ENCODE measurements at places on chromosomes 6 and 20.

- no peak for DNase-seq
These were observed 2.9 kb upstream of the MYLK2 start for GRCh38 chr20:31816221-31816620.

DNA sequence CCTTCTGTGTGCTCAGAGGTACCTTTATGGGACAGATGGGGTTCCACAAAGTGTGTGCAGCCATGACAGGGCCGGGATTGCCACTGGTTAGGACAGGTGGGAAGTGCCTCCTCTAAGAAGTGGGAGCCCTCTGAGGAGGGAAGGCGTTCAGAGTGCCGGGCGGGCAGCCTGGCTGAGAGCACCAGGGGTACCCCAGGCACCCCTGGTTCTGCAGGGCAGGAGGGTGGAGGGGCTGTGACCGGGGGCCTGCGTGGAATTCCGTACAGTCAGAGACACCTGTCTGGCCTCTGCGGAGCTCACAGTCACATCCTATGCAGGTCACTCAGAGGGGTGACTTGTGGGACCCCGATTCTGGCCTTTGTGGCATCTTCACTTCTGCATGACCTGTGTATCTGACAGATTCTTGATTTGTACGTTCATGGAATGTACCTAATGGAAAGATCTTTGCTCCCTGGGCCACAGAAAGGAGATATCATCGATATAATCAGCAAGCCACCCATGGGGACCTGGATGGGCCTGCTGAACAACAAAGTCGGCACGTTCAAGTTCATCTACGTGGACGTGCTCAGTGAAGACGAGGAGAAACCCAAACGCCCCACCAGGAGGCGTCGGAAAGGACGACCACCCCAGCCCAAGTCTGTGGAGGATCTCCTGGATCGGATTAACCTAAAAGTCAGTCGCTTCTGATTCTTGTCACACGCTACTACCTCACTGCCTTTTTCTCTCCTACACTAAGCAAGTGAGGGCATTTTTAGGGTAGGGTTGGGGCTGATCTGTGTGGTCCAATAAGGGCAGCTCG lies 190.9 kb downstream of the SASH1 start:
- DNase-seq = no peak

GRCh38 chr6:120646101-120646500 lies 688.2 kb downstream of the TBC1D32 start:
- no peak for DNase-seq

- DNase-seq = no peak
These were observed 41.9 kb upstream of the SIM1 start for GRCh38 chr6:100506651-100507050.

DNA sequence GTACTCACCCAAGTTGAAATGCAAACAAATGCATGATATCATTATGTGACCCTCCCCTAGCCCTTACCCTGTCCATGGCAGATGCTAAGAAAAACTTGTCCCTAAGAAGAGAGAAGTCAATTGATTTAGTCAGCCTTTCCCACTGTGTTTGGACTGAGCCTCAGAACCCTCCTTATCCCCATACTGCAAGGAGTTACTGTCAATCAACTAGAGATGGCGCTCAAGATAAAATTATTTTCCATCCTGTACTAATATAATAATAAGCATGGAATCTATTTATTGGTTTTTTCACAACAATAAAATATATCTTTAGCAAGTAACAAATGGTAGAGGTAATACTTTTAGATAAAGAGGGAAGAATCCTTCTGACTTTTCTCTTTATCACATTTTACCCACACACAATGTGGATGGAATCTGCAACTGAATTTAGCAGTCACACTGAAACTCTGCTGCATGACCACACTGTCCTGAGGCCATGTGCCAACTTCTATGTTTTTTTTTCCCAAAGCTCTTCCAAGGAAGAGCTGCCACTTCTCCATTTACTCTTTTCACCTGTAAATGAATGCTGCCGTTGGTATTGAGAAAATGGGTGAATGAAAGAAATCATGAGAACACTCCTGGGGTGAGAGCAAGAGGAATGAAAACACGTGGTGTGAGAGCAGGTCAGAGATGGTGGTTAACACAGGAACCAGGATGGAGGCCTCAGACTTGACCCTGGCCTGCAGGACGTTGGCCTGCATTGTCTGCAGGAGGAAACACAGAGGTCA lies 10.5 kb downstream of the NT5E start:
- DNase-seq = no peak

DNA sequence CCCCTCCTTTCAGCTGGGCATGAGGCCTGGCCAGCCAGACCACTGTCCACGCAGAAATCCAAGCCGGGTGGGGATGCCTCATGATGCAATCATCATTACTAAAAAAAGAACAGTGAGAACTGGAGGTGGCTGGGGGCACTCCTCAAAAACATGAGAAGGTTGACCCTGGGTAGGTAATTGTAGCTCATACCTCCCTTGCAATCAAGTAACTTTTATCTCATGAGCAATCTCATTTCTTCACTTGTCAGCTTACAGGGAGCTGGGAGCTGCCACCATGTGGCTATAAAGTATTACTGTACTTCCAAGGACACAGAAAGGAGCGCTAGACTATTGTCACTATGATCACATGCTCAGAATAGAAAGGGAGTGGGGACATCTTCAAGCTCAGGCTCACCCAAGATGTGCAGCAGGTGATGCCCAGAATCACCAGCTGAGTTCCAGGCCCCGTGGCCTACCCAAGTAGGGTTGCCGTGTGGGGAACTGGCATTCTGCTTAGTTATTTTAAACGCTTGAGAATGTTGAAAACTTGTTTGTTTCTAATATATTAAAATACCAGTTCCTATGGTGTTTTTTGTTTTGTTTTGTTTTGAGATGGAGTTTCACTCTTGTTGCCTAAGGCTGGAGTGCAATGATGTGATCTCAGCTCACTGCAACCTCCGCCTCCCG lies 3.0 kb upstream of the CDH26 start:
- DNase-seq = no peak

- no peak for DNase-seq
These were observed 2.6 kb downstream of the TRERF1 start for GRCh38 chr6:42448927-42449659.

- no peak for DNase-seq
These were observed 278.2 kb downstream of the TFAP2A start for GRCh38 chr6:10136636-10137035.

GRCh38 chr20:10504994-10505730 lies 70.1 kb downstream of the SLX4IP start:
- DNase-seq = no peak

- DNase-seq = no peak
These were observed 12.9 kb upstream of the GFOD1 start for GRCh38 chr6:13500264-13500663.

GRCh38 chr6:40556023-40556422 lies 31.1 kb downstream of the LRFN2 start:
- no peak for DNase-seq

DNA sequence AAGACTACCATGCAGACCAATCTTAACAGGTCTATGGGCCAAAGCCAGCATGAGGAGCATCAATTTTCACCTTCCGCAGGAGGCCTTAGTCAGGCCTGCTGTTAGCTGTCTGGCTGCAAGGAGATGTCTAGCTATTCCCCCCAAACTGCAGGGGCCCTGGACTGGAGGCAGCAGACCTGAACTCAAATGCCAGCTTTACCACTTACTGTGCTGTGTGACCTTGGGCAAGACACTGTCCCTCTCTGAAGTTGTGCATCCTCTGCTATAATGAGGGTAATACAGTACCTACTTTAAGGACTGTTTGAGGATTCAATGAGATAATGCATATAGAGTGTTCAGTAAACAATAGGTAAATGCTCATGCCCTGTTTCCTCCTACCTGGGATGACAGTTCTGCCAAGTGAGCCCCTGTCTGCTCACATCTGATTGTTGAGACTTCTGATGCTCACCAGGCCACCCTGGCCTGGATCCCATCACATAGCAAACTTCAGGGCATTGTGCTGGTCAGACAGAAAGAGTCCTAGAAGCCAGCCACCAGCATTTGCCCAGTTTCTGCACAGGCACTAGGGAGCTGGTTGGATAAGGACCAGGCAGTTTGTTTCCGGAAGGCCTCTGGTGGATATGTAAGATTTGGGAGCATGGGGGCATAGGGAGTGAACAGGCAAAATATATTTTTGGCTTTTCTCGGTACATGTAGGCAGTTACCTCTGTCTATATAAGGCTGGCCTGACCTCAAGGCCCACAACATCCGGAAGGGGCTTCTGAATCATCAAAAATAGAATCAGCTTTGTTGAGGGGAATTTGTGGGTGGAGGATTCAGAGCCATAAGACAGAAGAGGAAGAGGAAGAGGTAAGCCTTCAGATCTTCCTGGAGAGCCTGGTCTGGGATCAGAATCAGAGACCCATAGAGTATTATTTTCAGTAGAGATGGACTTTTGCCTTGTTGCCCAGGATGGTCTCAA lies 2.3 kb upstream of the OCSTAMP start:
- DNase-seq = no peak

GRCh38 chr20:36128463-36129159 lies 25.9 kb upstream of the EPB41L1 start:
- DNase-seq = no peak

DNA sequence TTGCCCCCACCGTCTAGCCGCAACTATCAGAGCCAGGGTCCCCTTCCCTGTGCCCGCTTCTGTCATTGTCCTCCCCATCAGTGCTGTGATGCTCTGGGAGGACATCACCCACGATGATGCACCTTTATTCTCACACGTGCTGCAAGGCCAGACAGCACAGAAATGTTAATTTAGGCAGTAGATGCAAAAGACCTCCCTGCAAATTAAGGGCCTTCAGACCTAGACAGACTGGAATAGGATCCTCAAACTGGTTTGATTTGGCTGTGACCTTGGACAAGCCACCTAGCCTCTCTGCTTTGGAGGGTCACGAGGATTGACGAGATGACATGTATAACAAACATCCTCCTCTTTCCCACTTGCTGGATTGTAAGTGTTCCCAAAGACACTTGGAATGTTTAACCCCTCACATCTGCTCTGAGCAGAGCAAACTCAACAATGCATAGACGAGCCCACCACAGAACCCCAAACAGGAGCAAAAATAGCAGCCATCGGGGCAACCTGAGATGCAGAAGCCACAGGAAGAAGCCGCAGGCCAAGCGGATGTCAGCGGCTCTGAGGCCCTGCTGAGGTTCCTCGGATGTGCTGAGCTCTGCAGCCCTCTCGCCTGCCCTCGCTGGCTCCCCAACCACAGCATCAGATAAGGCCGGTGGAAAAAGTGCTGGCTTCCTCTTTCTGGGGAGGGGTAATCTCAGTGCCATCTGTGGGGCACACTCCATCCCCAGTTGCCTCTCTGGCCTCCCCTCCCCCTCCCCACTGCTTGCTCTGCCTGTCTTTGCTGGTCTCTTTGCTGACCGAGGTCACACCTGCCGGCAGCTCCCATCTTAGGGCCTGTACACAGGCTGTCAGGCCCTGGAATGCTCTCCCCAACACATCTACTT lies 35.3 kb downstream of the TOX2 start:
- DNase-seq = peak; percentile 70

- peak; percentile 21 for DNase-seq
These were observed 52.5 kb downstream of the RBL1 start for GRCh38 chr20:37042986-37043972.

- DNase-seq = no peak
These were observed 112.3 kb upstream of the ESR1 start for GRCh38 chr6:151695156-151695555.

DNA sequence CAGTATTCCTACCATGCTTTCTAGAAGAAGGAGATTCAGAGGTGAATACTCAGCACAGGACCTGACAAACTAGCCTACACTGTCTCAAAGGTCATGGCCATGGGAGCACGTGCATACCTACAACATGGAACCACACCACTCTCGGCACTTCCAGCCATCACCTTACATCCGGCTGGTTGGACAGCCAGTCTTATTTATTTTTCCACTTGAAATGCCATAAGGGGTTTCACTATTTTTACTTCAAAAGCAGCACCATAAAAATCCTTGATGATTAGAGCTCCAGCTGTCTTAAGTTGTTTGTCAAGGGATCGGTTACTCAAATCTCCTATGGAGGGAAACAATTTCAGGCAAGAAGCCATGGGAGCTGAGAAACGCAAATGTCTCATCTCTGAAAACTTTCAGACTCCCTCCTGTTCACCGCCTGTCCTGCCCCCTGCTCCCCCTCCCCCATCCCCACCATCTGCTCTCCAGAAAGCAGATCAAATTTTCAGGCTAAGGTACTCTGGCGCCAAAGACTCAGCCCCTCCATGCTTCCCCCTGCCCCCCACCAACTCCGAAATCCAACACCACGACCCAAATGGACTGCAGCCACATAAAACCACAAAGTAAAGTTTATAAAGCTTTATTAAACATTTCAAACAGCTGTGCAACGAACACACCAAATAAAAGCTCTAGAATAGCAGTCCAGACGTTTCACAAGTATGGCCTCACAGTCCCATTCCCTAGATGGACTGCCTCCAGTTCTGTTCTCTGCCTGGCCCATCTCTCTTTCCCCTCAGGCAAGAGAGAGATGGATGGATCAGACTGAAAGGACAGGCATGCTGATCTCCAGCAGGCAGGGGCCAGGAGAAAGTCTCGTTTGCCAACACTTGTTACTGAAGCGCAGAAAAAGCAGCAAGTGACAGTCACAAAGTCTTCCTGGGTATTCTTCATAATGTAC lies 4.0 kb upstream of the NNAT start:
- no peak for DNase-seq

DNA sequence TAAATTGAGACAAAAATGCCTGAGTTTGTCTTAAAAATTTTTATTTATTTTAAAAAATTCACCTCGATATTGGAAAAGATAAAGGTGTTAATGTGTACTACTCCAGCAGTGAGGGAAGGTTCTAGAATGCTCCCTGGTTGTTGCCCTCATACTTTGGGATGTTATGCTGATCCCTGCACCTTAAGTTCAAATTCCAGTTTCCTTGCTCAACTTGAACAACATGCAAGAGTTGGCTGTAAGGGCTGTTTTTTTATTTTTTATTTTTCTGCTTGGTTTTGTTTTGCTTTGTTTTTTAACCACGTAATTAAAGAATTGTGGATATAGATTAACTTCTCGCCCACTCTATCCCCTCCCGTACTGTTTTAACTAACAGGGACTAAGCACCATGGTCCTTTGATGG lies 158.7 kb upstream of the CITED2 start:
- DNase-seq = no peak

DNA sequence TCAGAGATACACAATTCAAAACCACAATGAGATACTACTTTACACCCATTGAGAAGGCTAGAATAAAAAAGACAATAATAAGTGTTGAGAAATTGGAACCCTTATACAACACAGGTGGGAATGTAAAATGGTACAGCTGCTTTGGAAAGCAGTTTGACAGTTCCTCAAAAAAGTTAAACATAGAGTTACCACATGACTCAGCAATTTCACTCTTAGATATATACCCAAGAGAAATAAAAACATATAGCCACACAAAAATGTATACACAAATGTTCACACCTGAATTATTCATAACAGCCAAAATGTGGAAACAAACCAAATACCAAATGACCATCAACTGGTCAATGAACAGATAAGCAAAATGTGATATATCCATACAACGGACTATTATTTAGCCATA lies 161.1 kb upstream of the PLN start:
- no peak for DNase-seq

- DNase-seq = no peak
These were observed 670.9 kb downstream of the HTR1B start for GRCh38 chr6:76792394-76792793.

GRCh38 chr6:14584450-14584849 lies 466.9 kb downstream of the CD83 start:
- no peak for DNase-seq
